ENCODE measurements at places on chromosomes 1 and 21.

DNA sequence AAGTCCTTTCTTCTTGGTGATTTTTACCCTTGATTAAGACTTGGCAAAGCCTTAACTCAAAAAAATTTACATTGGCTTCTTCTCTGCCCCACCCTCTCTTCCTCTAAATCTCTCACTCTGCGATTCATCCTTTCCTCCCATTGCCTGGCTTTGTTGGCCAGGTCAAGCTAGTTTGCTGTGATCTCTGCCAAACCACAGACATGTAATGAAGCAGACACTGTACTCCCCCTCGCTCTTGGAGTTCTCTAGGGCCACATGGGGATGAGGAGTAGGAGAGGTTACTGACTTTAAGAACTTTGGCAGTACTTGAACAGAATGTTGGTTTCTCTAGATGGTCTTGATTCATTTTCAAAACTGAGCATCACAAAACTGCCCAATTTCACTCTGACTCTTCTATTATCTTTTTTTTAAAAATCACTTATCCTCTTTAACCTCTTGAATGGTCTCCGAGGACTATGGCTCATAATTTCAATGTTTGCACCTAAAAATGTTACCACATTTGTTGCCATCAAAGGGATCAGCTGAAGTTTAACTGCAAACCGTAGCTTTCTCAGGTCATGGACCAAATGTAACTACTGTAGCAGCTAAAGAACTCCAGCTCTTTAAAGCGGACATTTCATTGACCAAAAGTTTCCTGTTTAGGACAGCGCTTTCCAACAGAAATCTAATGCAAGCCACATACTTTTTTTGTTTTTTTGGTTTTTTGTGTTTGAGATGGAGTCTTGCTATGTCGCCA, 62.7 kb upstream of the IPO9 start:
- DNase-seq: no peak

- no peak for DNase-seq
Measured at GRCh38 chr1:170284512-170284911, 138.8 kb downstream of the NTMT2 start.

GRCh38 chr1:208145167-208145566, 99.0 kb downstream of the PLXNA2 start:
- no peak for DNase-seq

DNA sequence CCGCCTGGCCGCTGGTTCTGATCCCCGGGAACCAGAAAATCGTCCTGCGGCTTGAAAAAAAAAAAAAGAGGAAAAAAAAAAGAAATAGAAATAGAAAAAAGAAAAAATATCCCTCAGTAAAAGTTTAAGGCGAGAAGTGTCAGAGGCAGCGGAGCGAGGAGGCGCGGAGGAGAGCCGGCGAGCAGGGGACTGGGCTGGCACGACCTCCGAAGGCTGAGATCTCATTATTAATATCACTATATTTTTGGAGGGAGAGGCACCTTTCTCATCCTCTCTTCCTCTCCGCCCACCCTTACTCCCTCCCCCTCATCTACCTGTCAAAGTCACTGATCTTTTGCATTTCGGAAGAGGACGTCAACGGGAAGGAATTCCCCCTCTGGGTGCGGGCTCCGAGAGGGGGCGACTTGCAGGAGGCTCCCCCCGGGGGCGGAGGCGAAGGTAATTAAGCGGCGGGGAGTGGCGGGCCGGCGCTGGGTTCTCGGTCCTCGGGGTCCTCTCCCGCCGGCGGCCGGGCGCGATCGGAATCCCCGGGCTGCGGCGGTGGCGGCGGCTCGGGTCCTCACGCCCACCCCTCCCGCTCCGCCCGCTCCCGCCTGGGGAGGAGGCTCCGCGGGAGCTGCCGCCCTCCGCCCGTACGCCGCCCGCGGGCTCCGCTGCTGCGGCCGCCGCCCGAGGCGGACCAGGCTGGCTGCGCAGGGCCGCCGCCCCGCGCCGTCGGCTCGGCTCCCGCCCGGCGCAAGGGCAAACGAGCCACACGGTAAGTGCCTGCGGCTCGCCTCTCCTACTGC, at the start of gene NTNG1:
Gene NTNG1, plus strand, starts transcription at position 337 of the 788 bp plus-strand sequence.
- no peak for DNase-seq

DNA sequence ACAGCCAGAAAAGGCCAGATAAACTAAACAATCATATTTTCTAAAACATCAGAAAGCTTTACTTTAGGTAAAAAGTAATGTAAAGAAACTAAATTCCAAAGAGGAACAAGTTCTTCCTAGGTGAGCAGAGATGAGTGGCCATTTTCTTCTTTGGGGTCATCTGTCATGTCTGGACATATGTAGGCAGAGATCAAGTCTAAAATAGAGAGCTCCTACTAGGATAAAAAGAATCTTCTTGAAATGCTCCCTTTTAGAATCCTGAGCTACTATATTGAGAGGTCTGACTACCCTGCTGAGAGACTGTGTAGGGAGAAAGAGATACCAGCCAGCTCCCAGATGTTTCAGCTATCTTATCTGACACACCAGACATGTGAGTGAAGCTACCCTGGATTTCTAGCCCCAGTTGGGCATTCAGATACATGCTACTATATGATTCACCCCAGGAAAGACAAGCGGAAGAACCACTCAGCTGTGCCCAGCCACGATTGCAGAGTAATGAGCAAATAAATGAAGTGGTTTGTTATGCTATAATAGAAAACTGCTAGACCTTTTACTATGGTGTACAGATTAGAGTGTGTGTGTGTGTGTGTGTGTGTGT, 80.1 kb downstream of the TTLL7 start:
- no peak for DNase-seq

GRCh38 chr1:184870319-184870718, 104.0 kb downstream of the NIBAN1 start:
- DNase-seq: no peak

GRCh38 chr1:19371226-19372135, 59.4 kb downstream of the SLC66A1 start:
- no peak for DNase-seq

DNA sequence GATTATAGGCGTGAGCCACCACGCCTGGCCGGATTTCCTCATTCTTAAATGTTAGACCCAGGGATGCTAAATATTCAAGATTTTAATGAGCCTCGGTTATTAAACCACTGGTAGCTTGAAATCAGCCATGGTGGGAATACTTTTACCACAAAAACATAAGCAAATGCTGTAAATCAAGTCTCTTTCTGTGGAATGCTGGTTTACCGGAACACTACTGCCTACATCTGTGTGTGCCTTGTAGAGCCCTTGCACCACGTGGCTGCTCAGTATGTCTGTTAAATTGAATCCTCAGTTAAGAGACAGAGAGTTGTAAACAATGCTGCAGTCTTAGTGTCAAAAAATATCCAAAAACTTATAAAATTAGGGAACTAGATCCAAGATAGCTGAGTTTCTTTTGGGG, 26.8 kb upstream of the CNN3 start:
- DNase-seq: no peak

DNA sequence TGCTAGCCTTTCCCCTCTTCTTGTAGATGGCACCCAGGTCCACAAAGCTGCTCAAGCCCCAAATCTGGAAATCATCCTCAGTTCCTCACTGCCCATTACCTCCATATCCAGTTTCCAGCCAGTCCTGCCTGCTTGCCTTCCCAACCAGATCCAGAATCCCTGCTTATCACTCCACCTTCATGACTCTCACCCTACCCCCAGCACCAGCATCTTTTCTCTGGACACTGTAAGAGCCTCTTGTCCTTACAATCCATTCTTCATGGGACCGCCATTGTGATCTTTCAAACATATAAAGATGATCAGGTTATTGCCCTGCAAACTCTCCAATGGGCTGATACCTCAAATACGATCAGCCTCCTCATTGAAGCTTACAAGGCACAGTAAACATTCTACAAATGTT, 23.5 kb upstream of the NPL start:
- DNase-seq: no peak

DNA sequence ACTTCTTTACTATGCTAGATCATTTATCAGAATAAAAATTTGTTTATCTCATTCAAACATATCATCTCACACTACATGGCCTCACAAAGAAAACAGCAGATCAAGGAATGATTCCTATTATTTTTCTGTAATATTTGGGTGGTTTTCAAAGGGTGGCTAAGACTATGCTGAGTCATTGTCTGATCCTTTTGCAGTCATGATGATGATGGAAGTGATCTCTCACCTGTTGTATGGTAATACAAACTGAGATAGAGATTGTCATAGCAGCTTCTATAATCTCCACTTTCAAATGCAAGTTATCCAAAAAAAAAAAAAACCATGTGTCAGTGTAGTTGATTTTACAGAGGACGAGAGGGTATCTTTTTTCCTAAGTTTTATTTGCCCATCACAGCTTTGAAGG, 37.2 kb upstream of the GBP5 start:
- DNase-seq: no peak

DNA sequence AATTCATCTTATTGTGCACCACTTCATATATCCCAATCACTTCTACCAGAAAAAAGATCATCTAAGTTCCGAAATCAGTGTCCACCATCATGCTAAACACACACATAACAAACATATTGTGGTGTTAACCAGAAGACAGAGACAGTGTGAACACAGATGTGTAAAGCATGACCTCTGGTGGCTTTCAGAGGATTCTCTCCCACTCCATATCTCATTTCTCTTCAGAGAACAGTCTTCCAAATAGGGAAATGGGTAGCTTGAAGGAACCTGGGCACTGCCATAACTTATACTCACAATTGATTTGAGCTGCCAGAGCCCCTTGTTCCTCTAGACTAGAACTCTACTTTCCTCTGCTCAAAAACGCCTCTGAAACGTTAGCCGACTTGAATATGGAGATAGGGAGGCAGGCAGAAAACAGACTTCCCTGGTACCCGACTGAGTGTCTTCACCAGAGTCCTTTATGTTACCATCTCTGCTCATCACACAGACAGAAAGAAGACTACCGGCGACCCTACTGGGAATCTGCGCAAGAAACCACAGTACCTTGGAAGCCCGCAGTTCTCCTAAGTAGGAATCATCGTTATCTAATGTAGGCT, 1.8 kb upstream of the ELAPOR1 start:
- DNase-seq: no peak

DNA sequence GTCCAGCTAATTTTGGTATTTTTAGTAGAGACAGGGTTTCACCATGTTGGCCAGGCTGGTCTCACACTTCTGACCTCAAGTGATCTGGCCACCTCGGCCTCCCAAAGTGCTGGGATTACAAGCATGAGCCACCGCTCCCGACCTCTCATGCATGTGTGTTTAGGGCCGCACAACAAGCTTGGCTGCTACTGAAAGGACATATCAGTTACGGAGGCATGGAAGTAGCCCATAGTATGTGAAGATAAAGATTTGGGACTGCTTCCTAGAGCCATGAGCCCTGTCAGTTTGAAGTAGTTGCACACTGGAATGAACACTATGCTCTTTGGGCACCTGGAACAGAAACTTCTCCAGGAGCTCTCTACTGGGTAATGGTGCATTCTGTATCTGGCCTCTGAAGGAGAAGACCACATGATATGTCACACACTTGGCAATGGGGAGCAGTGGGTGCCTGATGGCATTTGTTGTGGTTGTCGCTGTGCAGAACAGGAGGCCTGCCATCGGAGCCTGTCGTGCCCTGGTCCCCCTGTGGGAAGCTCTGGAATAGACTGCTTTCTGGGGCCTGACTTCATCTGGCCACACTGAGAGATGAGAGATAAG, 144.7 kb upstream of the KIF26B start:
- DNase-seq: no peak

GRCh38 chr1:221335161-221336101, 406.5 kb downstream of the DUSP10 start:
- no peak for DNase-seq

DNA sequence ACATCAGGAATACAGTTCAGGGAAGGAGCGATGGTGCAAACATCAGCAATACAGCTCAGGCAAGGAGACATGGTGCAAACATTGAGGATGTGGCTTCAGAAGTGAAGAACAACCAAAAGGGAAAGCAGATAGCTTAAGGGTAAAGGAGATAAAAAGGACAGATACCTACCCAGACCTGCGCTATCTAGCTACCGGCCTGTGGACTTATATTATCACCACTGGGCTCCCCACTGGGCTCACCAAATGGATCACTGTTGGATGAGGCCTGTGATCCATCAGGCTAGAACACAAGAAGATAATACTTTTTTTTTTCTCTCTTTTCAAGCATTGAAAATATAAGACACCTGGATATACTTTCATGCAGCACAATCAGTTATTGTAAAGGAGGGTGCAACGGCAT, 44.7 kb upstream of the C8B start:
- no peak for DNase-seq

DNA sequence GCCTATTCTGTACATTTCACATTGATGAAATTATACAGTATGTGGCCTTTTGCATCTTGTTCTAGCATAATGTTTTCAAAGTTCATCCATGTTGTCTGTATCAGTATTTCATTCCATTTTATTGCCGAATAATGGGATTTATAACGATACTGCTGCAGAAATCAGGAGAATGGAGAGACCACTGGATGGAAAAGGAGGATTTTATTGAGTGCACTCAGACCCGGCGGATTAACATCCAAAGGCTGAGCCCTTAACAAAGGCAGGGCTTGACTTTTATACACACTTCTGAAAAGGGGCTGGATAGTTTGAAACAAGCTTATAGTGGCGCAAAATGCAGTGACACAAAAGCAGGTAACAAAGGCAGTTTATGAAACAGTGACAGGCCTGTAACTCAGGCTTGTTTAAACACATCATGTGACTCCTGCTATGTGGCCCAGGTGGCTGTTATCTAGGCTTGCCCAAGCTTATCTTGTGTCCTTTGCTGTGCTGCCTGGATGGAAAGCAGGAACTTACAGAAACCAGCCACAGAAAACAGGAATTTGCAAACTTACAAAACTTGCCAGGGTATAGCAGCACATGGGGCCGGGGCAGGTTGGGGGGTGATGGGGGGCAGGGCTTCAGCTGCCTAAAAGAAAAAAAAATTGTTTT, 32.8 kb upstream of the KCNJ15 start:
- no peak for DNase-seq

GRCh38 chr1:175673371-175674150, 69.8 kb downstream of the TNR start:
- no peak for DNase-seq

GRCh38 chr1:231619257-231619634, 7.3 kb upstream of the DISC1 start:
- DNase-seq: no peak
